ENCODE measurements at places on chromosomes 1 and 21.

DNA sequence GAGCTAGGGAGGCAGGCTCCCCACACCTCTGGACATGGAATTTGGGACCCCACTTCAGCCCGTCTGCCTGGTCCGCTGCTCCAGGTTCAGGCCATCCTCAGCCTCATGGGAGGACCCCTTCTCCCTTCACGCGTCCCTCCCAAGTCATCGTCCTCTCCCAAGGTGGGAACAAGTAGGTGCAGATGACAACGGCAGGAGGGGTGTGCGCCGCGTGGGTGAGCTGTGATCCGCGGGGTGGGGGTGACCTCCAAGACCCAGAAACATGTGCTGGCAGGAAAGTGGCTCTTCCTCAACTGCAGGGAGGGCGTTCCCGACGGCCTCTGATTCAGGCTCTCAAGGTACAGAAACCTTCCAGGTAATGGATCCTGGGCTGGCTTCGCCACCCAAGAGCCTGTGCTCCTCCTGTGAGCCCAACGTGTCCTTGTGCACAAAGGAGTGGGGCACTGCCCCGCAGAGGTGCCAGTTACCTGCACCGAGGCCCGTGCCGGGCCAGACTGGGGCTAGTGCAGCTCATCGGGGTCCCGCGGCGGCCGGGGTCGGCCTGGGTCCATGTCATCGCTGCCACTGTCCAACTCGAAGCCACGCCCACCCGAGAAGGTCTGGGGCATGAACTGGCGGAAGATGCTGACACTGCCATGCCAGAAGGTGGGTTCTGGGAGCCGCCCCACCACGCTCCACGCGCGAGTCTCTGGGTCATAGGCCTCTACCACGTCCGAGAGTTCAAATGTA, 9.6 kb downstream of the KLHL21 start:
- no peak for DNase-seq

GRCh38 chr1:110183642-110184167, 26.4 kb upstream of the KCNC4 start:
- no peak for DNase-seq

- DNase-seq = no peak
Measured at GRCh38 chr21:38869946-38870345, 64.2 kb downstream of the ETS2 start.

DNA sequence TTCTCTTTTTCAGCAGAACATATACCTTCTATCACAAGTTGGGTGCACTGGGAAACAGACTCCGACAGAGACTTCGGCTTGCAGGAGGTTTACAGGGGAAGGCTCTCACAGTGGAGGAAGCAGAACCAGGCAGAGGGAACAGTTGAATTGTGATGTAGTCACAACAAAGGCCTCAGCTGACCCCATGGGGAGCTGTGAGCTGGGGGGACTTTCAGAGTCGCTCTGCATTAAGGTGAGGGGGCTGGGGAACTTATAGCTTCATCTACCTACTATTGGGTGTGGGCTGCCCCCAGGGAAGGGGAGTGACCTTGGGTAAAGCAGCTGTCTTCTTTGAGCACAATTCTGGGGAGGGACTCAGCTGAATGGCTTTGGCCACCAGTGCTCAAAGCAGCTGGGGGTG, 94.9 kb upstream of the POU3F1 start:
- peak; percentile 20 for DNase-seq

DNA sequence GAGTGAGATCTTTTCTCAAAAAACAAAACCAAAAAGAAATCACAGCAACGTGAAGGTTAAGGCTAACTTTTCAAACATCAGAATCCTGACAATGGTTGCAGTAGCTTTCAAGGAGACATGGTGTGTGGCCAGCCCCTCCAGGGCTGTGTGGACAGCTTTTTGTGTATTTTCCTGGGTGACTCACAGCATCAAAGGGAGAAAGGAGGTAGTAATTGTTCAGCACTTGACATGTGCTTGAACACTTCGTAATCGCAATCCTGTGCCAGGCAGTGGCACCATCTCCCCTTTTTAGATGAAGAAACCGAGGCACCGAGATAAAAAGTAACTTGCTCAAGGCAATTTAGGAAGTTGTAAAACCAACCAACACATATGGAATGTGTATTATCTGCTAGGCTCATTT, 10.3 kb downstream of the NBL1 start:
- DNase-seq = no peak
